Frontal cortex (tissue), 4 donors: ENCODE measurements at places on chromosomes 3 and 15. TPM values are rescaled to one million over a fixed set of nuclear protein-coding genes. Genes with fewer than 3 reads are reported as not detected.

The SEMA3B gene
- total RNA-seq = 2.4 TPM

The FGD5 gene
- total RNA-seq = 2.9 TPM

The UROC1 gene
- total RNA-seq = not detected

The P2RY1 gene
- 33.8 TPM for total RNA-seq

DNA sequence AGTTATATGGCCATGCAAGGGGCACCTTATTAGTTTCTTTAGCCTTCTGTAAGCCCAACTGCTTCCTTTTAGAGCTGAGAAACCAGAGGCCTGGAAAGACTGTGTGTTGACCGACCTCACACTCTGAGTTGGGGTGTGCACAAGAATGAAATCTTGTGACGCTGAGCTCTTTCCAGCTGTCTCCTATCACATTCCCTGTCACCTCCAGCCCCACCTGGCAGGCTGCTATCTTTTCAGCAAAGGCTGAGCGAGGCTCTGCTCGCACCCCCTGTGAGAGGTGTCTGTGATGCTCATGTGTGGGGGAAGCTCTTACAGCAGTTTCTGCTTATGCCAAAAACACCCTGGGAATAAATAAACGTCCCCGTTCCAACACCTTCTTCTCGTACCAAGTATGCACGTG, 27.0 kb upstream of the LPP start:
- no peak for DNase-seq

DNA sequence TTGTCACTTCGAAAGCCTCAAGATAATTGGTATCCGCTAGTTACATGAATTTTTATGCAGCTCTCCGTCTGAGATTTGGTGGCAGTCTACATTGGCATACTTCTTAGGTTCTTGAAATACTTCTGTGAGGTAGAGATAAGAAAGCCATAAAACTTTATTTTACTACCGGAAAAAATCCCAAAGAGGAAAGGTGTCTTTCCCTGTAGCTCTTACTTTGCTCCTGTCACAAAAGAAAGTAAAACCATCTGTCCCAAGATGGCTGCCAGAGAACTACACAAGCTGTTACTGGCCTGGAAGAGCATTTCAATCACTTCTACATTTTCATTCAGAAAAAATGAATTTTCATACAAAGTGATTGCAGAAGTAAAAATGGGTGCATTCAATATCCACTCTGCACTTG, 214.8 kb upstream of the ST8SIA2 start:
- DNase-seq = no peak

DNA sequence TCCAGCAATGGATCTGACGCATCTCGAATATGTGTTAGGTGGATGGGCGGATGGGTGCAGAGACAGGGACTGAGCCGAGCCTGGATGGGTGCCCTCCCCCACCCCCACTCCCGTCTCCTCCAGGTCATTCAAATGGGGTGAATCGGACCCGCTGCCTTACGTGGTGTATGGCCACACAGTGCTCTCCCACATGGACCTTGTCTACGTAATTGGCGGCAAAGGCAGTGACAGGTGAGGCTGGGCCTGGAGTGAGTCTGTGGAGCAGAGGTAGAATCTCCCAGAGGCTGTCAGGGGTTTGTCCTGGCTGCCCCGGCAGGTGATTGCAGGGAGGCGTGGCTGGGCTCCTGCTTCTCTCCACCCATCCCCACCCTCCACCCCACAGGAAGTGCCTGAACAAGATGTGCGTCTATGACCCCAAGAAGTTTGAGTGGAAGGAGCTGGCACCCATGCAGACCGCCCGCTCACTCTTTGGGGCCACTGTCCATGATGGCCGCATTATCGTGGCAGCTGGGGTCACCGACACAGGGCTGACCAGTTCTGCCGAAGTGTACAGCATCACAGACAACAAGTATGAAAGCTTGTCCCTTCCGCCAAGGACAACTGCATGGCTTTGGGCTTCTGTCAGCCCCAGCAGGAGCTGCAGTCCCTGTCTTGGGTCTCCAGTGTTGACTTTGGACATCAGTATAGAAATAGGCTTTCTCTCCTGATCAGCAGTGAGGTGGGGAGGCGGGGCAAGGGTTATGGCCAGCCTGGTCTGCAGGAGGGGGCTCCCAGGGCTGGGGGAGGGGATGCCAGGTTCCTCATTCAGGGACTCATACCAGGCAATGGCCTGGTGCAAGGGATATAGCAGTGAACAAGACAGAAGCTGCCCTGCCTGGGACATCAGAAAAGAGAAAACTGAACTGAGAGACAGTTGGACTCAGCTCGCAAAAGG, 3.4 kb downstream of the KLHL40 start:
- no peak for DNase-seq

DNA sequence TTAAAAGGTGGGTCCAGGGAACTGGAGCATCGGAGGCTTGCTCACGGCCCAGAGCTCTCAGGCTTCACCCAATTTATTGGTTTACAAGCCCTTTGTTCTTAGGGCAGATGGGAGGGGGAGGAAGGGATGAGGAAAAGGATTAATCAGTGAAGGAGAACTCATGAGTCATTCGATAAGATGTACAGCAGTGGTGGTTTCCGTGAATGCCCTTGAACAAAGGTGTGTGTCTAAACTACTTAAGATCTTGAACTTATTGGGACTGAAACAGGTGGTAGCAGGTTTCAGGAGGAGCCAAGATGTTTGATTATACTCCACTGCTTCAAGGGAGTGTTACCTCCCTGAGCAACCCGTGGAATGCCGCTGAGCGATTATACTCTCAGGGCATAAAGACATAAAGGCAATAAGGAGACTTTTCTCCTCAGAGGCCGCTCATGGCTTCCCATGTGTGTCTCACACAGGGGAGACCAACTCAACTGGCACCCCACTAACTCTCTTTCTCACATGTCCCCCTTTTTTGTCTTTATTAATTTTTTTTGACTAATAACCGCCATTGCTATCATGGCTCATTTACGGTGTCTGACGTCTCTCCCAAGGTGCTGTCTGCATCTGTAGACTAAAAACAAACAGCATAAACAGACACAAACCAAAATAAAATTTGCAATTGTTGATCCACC, 17.3 kb upstream of the SLC28A2 start:
- no peak for DNase-seq

- DNase-seq = no peak
These were observed 70.2 kb upstream of the DGKG start for GRCh38 chr3:186432189-186432588.
